ENCODE measurements at places on chromosomes 1 and 21. TPM values are rescaled to one million over a fixed set of nuclear protein-coding genes. Genes with fewer than 3 reads are reported as not detected.

NDUFV3 gene
- 41.7 TPM for total RNA-seq

FOXO6 gene
- not detected for total RNA-seq

MRAP gene
- total RNA-seq: not detected

SLC30A2 gene
- not detected for total RNA-seq

SNIP1 gene
- 7.8 TPM for total RNA-seq

DFFA gene
- total RNA-seq: 34.0 TPM

PCP4L1 gene
- total RNA-seq: not detected

PLCH2 gene
- total RNA-seq: 124 TPM

LIN28A gene
- not detected for total RNA-seq

AMPD1 gene
- total RNA-seq: not detected

KCNT2 gene
- total RNA-seq: not detected

NPHS2 gene
- total RNA-seq: not detected

CLEC20A gene
- total RNA-seq: not detected

DCST1 gene
- not detected for total RNA-seq

RUNX1 gene
- 17.9 TPM for total RNA-seq

FAM177B gene
- total RNA-seq: not detected

ARHGEF11 gene
- total RNA-seq: 8.2 TPM

RHEX gene
- total RNA-seq: not detected

SPRR1B gene
- 43.3 TPM for total RNA-seq

LDLRAD1 gene
- total RNA-seq: not detected

CD164L2 gene
- 0.65 TPM for total RNA-seq

IFI44L gene
- total RNA-seq: 0.53 TPM

CALML6 gene
- not detected for total RNA-seq

TAGLN2 gene
- 829 TPM for total RNA-seq

SPRR4 gene
- not detected for total RNA-seq

ACTL8 gene
- total RNA-seq: not detected

NKAIN1 gene
- not detected for total RNA-seq

SELL gene
- total RNA-seq: not detected

KRTAP19-1 gene
- not detected for total RNA-seq

RPTN gene
- not detected for total RNA-seq

OR10J1 gene
- total RNA-seq: not detected

ARV1 gene
- total RNA-seq: 19.5 TPM

FMO3 gene
- not detected for total RNA-seq

ODF2L gene
- 16.0 TPM for total RNA-seq

SMYD3 gene
- total RNA-seq: 18.7 TPM

IL12RB2 gene
- 1.1 TPM for total RNA-seq

LCE1B gene
- 0.11 TPM for total RNA-seq

SLFNL1 gene
- total RNA-seq: not detected

GJA9 gene
- total RNA-seq: 0.08 TPM

SLC6A17 gene
- not detected for total RNA-seq

DDAH1 gene
- 2.4 TPM for total RNA-seq

PRRX1 gene
- total RNA-seq: 2.1 TPM

PRAMEF14 gene
- not detected for total RNA-seq

IL23R gene
- total RNA-seq: not detected

CD160 gene
- total RNA-seq: not detected

PRAMEF33 gene
- not detected for total RNA-seq

DLGAP3 gene
- not detected for total RNA-seq

RSPO1 gene
- not detected for total RNA-seq

GBP3 gene
- total RNA-seq: 10.5 TPM

SH2D1B gene
- total RNA-seq: not detected

NHLH1 gene
- total RNA-seq: not detected

NUDT4B gene
- 21.9 TPM for total RNA-seq

ELOVL1 gene
- 140 TPM for total RNA-seq

HSD3B2 gene
- not detected for total RNA-seq

RNU1-1 gene
- under 0.01 TPM for total RNA-seq

All from hair follicular keratinocyte (primary cell).